ENCODE measurements at places on chromosomes 4 and X.

DNA sequence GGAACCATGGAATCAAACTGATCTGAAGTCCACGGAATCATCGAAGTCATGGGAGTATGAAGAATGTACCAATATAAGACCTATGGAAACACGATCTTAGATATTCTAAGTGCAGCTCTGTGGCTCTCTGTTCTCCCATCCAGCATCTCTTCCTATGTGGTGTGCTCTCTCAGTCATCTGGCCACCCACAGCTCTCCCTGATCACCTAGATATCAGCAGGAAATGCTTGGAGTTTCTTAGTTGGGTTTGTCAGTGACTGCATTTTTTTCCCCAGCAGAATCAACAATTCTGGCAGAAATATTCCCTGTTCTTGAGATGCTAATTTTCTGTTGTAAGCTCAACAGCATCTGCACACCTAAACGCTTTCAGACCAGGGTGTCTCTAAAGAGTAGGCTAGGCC lies 94.1 kb downstream of the GC start:
- DNase-seq: no peak

GRCh38 chrX:120512222-120512621 lies 43.1 kb upstream of the LAMP2 start:
- no peak for DNase-seq

- no peak for DNase-seq
Measured at GRCh38 chr4:87058356-87059073, 123.7 kb downstream of the AFF1 start.

GRCh38 chr4:153497091-153497531 lies 31.0 kb downstream of the TMEM131L start:
- DNase-seq: peak; percentile 72

DNA sequence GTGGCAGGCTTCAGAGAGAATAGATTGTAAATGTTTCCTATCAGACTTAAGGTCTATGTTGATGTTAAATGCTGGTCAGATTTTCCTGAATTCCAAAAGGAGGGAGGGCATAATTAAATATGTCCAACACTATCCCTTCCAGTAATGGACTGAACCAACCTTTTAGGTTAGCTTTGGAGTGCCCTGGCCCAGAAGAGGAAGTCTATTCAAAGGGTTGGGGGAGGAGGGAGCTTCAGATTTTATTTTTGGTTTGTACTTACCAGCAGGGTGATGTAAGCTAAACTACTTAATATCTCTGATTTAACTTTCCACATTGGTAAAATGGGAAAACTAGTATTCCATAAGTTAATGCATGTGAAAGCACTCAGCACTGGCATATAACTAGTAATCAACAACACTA lies 91.1 kb downstream of the RBM46 start:
- no peak for DNase-seq

- DNase-seq: no peak
Measured at GRCh38 chrX:100208076-100208475, 202.0 kb downstream of the PCDH19 start.

DNA sequence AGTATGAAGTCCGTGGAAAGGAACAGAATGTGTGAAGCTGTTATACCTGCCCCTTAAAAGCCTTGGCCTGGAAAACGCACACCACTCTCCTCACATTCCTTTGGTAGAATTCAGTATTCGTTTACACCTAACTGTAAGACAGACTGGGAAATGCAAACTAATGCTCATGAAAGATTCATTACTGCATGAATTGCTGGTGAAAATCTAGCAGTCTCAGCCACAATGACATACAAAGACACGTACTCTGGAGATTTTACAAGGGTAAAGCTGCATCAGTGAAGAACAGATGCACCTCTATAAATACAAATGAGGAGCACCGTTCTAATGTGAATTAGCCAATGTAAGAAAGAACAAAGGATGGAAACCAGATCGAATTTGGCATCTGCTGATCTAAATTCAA lies 2051.3 kb downstream of the PCDH7 start:
- no peak for DNase-seq

DNA sequence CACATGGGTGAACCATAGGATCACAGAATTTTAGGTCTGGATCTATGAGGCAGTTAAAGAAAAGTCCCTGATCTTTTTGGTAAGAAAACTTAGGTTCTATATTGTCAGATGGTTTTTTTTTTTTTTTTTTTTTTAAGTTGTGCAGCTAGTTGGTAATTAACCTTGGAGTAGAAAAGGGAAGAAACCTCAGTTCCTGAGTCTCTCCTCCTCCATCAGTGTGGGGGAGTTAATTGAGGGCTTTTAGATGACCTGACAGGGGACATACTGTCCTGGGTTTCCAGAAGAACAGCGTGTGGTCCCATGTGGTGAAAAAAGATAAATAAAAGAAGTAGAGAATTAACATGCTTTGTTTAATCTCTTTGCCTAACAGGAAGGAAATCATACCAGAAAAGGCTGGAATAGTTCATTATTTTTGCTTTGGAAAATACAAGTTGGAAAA lies 123.7 kb downstream of the ARHGAP10 start:
- no peak for DNase-seq

- no peak for DNase-seq
Measured at GRCh38 chr4:2048831-2049230, 10.3 kb upstream of the NAT8L start.

GRCh38 chrX:10965174-10965798 lies 145.8 kb upstream of the HCCS start:
- DNase-seq: no peak

DNA sequence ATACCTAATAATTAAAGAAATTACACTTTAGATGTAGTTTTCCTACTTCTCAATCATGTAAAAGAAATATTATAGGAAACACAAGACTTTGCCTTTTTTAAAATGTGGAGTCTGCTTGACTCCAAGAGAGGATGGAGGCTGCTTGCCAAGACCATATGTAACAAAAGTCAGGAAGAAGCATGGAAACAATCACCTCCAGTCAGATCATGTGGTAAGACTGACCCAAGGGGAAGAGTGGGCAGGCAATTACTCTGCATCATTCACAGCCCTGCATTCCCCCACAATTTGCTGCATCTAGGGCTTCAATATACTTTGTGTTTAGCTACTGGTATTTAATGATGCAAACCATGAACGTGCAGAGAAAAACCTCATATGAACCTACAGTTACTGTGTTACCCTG lies 78.0 kb upstream of the RXFP1 start:
- DNase-seq: no peak

DNA sequence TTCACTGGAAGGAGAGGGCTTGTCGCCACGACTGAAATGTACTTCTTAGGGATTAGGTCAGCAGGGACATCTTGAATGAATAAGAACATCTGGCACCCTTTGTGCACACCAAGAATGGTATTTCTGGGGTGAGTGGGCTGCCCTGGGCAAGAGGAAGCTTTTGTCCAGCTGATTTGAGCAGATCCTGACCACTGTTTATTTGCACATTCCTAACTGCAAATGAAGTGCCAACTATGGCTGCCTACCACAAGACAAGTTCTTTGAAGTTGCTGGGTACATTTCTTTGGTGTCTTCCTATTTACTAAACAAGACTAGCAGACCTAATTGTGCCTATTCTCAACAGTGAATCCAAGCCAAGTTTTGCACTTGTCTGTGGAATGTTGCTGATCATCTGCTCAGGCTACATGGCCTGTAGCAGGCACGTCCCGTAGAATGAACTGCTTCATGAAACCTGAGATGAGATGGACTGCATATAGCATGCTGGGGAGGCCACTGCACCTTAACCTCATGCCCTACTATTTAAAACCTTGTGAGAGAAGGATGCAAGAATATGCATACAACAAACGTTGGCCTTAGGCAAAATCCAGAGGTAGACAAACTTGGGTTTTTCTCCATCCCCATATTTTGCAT lies 45.0 kb downstream of the PIR start:
- no peak for DNase-seq

DNA sequence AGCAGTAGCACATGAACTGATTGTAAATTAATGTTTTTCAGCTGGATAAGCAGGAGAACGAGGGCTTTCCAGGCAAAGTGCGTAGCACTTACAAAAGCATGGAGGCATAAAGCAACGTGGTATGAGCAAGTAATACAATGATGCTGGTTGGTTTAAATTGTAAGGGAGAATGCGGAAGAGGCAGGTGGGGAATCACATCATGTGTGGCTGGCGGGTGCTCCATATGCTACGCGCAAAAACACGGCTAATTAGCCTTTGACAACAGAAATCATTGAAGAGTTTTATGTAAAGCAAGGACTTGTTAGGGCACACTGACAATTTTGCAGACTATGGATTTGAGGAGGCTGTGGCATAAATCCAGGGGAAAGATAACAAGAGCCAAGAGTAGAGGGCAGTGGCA lies 14.6 kb downstream of the SYTL4 start:
- no peak for DNase-seq

DNA sequence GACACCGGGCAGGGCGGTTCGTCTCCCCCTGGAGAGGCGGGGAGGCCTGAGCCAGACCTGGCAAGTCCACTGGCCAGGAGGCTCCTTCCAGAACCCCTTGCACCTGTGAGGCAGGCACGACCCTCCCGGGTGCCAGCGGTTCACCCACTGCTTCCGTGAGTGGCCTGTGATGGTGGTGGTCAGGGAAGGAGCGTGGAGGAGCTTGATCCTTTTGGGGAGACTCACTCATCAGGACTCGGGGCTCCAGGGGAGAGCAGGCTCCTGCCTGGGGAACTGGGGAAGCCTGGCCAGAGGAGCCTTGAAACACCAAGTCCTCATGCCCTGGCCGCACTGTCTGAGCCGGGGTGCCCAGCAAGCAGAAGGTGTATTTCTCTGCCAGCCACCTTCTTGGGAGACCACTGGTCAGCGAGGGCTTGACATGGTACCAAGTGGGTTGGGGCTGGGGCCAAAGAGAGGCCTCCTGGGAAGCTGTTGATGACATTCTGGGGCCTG lies 860 bp downstream of the FAM50A start:
- DNase-seq: no peak

DNA sequence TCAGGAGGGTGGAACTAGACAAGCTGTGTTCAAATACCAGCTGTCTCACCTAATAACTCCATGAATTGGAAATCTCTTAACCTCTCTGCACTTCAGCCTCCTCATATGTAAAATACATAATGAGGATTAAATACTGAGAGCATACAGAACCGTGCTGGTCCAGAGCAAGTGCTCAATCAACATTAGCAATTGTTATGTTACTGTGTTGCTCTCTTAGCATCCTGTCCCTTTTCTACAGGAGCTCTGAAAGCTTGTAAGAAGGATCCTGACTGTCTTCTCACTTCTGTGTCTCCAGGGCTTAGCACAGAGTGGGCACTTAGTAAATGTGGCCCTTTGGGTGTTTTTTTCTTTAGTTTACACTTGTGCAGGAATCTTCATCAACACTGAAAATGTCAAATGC lies 1456.1 kb upstream of the IGFBP7 start:
- no peak for DNase-seq

- no peak for DNase-seq
Measured at GRCh38 chr4:54976682-54977081, 148.7 kb downstream of the KDR start.

- no peak for DNase-seq
Measured at GRCh38 chr4:117777721-117778120, 256.6 kb upstream of the NDST3 start.

DNA sequence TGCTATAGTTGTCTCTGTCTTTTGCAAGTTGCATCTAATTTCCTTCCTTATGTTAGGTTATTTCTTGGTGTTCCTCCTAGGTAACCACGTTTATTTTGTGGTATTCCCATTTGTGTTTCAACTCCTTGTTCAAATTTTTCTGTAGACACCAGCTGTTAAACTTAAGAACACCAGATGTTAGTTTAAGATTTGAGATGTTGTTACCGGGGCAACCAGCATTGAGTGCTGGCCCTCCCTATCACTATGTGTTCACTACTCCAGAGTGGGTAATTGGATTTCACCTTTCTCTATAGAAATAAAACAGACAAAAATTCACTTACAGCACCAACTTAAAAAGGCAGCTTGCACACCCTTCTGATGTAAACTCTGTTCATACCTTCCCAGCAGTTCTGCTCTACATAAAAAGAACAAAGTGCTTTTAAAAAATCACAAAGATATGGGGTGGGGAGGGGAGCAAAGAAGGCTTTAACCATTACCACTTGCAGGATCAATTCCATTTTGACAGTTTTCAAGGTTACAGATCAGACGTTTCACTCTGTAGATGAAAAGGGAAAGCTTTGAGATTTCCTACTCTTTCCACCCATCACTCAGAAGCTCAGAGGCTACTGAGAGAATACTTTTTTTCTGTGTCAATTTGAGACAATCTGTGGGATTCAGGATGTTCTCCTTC lies 82.9 kb downstream of the DKK2 start:
- no peak for DNase-seq

DNA sequence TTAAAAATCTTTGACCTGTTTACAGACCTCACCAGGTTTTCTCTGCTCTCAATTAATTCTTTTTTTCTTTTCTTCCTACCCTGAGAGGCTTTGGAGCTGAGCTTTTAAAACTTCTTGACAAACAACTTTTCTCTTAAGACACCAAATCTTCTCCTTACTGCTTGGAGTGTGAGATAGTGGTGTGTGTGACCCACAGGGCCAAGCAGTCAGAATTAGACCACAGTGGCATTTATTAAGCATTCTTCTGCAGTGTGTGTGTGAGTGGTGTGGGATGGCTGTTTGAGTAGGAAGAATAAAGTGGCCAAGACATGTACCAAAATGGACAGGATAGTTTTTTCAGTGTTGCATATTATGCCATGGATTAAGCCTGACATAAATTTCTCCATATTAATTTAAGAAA lies 665.1 kb downstream of the RAPGEF2 start:
- no peak for DNase-seq

- no peak for DNase-seq
Measured at GRCh38 chr4:154276496-154276895, 215.1 kb downstream of the DCHS2 start.

- DNase-seq: no peak
Measured at GRCh38 chr4:27720010-27720766, 859.5 kb downstream of the STIM2 start.

DNA sequence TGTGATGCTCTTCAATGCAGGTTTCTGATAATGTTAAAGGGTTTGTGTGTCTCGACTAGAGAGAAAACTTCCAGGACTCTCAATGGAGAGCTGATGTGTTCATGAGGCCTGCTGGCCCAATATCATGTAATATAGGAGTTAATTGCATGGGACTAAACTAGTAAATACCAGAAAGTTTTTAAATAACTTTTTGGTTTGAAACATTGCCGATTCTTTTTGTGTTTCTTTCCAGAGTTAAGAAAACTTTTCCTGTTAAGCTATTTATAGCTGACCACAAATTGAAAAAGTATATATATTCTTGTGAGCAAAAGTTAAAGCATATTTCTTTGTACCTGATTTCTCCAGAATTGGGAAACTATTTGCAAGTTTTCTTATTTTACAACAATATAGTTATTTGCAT lies 49.7 kb downstream of the FAM9B start:
- no peak for DNase-seq

- DNase-seq: no peak
Measured at GRCh38 chr4:150385606-150386005, 196.3 kb upstream of the MAB21L2 start.

DNA sequence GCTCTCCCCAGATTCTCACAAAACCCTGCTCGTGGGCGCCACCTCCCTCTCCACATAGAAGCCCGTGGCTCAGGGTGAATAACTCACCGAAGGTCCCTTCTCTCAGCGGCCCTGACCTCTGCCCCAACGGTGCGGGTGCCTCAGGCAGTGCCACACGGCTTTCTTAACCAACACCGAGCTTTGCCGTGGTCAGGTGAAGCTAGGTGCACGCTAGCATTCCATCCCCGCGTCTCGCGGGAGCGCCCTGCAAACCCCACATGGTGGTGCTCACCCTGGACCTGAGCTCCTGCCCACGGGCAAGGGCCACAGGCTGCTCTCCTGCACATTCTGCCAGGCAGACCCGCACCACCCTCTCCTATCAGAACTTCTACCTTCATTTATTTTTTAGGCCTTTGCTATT lies 18.4 kb downstream of the LRPAP1 start:
- DNase-seq: no peak
